ENCODE measurements at places on chromosomes 2 and 18.

DNA sequence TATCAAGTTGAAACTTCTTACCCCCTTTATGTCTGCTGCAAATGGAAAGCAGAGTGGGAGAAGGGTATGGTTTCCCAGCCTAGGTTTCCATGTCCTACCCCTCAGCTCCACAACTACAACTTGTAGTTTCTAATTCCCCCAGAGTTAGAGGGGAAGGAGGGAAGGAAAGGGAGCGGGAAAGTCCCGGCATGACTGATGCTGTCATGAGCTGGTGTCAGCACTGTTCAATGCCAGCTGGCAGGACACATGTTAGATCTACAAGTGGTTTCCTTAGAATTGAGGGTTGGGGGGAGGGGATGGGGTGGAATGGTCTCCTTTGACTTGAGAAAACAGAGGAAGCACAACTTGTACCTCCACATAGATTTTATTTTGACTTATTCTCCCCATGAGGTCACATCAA, 194.0 kb downstream of the MBD2 start:
- no peak for DNase-seq

GRCh38 chr2:204664708-204665121, 119.4 kb downstream of the PARD3B start:
- DNase-seq: no peak

DNA sequence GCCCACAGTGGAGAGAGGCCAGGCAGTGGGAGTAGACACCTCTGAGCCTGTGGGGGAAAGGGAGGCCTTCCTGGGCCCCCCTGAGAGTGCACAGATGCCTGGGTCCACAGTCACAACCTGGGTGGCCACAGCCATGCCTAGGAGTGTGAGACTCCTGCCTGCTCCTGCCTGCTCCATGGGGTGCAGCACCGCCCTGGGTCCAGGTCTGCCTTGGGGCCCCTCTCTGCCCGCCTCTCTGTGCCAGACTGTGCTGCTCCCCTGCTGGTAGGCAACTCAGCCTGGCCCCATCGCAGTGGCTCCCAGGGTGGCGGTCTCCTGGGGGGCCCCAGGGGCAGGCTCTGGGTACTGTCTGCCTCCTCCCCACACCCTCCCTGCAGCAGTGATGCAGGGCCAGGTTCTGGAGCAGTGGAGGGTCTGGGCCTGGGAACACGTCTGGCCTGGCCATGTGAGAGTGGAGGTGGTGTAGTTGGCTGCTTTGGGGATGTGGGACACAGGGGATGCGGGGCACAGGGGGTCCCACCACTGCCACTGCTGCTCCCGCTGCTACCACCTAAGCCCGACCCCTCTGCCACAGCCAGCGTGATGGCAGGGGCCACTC, 60.1 kb upstream of the DLX2 start:
- DNase-seq: no peak

DNA sequence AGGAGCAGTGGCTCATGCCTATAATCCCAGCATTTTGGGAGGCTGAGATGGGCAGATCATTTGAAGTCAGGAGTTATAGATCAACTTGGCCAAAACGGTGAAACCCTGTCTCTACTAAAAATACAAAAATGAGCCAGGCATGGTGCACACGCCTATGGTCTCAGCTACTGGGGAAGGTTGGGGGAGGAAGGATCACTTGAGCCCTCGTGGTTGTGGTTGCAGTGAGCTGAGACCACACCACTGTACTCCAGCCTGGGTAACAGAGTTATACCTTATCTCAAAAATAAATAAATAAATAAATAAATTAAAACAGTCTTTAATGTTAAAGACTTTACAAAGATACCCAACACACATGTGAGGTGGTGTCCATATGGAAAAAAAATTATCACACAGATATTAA, 134.0 kb downstream of the C2orf74 start:
- DNase-seq: no peak

DNA sequence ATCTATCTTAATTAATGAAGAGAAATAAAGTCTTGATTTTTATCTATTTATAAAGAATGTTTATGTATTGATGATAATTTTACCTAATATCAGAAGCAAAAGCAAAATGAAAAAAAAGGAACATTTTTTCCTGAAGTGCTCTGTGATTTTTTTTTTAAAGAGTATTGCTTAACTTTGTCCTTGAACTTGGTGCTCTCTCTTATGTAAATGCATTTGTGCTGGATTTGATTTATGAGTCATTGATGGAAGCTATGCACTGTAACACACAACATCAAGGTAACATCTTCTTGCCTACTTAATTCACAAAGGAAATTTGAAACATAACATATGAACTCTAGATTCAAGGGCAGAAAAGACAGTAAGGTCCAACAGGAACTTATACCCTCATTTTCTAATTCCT, 312.9 kb upstream of the CDH19 start:
- DNase-seq: no peak

DNA sequence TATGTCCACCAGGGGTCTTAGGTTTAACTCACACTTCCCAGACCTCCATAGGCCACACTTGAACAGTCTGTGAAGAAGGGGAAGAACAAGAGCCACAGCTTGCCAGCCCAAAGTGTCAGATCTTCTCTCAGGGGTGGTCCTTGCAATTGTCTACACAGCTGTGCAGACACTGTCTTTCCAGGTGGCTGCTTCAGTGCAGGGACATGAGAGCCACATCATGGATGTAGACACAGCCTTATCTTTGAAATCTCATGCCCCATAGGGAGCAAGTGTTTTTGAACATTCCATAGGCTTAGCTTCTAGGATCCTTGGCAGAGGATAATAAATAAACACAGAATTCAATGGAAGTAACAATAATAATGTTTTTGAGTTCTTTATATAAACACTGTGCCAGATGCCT, 6.7 kb downstream of the ZNF407 start:
- no peak for DNase-seq

Data from NCI-H1694 (cell line).